GM06990 (cell line): ENCODE measurements at places on chromosomes 6 and 20.

- no peak for DNase-seq
Measured at GRCh38 chr6:165819394-165819793, 156.4 kb upstream of the PDE10A start.

- no peak for DNase-seq
Measured at GRCh38 chr6:52333840-52334200, 28.1 kb upstream of the PAQR8 start.

DNA sequence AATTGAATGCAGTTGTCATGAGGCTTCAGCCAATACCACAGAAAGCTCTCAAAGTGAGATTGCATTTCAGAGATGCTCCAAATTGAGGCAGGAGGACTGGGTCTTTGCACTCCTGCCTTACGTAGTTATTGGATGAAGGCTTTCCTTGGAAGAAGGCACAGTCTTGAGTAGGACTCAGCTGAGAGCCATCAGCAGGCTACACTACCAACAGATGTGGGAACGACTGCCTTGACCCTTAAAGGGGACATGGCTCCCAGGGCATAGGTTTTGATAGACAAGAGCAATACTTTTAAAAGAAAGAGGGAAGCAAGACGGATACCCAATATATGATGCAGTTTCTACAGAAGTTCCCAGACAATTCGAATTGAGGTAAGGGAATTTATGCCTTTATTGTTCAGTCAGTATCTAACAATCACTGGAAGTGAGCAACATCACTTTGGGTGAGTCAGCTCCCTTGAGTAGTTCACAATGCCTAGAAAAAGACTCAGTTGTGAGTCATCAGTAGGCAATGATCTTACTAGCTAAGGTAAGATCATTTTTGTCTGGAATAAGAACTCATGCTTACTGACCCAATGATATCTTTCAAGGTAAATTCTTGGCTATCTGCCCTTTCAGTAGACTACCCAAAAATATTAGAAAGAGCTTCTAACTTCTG, 390.8 kb downstream of the GJA1 start:
- DNase-seq, result no peak

DNA sequence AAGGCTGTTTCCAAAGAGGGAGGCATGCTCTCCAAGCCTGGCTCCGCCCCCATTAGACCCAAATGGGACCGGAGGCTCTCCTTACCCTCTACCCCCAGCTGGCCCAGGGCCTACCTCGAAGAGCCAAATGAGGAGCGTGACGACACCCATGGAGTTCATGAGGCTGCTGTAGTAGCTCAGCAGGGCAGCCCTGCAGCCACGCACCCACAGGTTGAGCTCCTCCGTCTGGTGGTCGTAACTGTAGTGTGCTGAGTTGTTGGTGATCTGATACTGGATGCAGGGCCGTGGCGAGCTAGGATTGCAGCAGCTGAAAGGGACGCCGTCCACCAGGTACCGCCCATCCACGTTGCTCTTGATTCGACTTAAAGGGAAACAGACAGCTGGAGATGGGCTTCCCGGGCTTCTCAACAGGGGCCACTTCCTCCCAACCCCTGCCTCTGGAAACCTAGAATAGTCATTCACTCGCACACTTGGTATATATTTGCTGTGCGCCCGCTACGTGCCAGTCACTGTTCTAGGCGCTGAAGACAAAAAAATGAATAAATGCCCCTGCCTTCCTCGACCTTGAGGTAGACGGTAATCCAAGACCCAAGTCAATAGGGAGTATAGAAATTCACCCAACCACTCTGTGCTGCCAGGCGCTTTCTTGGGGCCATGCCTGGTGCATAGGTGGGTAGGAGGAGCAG, 18.0 kb downstream of the PRPH2 start:
- DNase-seq, result no peak

DNA sequence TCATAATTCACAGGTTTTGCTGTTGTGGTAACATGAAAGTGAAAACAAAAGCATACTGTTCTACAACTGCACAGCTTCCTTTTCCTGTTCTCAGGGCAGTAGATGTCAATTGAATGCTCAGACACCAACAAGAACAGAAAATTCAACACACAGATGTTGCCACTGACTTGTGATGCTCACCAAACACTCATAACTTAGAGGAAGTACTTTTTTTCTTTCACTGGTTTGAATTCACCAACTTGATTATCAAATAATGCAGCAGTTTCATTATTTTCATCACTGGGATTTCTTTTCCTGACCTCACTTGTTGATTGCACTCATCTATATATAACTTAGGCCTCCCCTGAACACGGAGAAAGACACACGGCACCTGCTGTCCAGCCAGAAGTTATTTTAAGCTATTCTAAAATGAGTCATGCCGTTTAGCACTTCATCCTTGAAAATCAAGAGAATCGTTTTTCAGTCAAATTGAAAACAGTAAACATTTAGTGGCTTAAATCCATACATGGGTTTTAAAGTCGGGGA, 949 bp downstream of the TXLNB start:
- DNase-seq, result peak; percentile 68

- no peak for DNase-seq
Measured at GRCh38 chr6:4906293-4907276, 97.3 kb downstream of the RPP40 start.

DNA sequence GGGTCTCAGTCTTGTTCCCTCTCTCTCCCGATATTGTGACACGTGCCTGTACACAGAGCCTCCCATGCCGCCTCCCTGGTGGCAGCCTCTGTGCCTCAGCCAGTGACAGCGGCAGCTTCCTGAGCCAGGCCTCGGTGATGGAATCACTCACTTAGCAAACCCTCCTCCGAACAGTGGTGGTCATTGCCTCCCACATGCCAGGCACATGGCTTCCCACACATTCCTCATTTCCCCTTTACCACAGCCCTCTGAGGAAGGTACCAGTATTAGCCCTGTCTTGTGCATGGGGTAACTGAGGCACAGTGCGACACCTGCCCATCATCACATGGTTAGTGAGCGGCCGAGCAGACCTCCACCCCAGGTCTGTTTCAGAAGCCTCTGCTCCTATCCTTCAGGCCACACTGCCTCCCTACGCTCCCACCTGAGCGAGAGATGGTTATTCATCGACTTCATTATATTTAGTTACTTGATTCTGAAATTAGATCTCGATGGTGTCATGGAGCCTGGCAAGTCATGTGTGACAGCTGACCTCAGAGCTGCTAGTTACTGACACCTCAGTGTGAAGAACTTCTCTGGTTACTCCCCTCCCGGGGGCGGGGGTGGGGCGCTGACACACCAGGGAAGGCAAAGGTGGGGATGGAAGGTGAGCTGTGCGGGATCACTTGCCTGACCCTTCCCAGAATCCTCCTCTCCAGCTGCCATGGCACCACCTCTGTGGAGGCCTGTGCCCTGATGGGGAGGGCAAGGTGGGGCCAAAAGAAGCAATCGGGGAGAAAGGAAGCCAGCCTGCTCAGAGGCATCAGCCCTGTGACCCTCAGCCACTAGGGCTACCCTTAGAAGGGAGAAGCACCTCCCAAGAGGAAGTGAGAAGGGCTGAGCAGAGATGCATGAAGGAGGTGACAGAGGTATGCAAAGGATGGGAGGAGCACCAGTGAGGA, 17.9 kb downstream of the MDGA1 start:
- peak; percentile 88 for DNase-seq

- DNase-seq, result no peak
Measured at GRCh38 chr20:41320976-41321375, 3.4 kb upstream of the ZHX3 start.

GRCh38 chr6:73314577-73315492, 39.2 kb downstream of the DPPA5 start:
- no peak for DNase-seq

- no peak for DNase-seq
Measured at GRCh38 chr6:28587746-28588075, 62.0 kb downstream of the GPX5 start.

GRCh38 chr20:25336561-25337422, 53.8 kb downstream of the ABHD12 start:
- no peak for DNase-seq

- DNase-seq, result no peak
Measured at GRCh38 chr6:105503641-105504040, 100.8 kb upstream of the PREP start.

DNA sequence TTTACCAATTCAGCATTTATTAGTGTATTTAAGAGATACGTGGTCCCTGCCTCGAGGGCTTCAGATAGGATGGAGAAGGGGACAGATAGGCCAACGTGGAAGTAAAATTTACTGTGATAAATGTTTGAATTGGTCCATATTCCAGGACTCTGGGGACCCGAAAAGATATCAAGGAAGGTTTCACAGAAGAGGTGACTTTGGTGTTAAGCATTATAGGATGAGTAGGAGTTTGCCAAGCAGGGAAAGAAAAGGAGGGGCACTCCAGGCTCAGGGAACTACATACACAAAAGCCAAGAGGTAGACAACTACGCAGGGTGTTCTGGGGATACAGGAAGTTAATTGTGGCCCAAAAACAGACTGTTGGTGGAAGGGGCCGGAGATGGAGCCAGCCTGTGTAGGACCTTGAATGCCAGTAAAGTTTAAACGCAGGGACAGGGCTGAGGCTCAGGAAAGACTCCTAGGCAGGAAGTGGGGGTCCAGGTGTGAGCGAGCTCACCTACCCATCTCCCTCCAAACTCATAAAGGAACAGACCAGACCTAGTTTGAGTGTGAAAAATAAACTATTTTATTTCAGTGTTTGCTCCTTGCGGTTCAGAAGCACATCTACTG, 37.0 kb downstream of the TGM2 start:
- DNase-seq, result no peak

DNA sequence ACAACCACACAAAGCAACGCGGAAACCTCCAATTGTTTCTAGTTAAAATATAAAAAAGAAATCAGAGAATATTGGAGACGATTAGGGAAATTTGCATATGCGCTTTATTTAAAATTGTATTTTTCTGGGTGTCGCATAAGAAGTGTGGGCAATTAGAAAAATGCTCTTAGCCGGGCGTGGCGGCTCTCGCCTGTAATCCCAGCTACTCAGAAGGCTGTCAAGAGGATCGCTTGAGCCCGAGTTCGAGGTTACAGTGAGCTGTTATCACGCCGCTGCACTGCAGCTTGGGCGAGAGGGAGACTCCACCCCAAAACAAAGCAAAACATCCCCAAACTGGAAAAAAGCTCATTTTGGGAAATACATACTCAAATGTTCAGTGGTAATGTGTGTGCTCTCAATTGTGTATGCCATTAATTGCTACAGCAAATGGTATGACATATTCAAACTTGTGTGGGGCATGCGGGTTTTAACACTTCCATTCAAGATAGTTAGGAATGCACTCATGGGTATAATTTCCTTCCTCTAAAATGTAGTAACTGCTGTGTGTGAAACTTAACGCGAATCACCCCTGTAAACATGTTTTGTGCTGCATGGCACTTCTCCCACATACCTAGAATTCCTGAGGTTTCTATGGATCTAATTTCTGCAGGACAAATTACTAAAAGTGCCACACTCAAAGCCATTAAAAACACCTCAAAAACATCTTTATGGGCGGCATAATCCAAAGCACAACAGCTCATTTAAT, 54.7 kb upstream of the HFE start:
- no peak for DNase-seq

DNA sequence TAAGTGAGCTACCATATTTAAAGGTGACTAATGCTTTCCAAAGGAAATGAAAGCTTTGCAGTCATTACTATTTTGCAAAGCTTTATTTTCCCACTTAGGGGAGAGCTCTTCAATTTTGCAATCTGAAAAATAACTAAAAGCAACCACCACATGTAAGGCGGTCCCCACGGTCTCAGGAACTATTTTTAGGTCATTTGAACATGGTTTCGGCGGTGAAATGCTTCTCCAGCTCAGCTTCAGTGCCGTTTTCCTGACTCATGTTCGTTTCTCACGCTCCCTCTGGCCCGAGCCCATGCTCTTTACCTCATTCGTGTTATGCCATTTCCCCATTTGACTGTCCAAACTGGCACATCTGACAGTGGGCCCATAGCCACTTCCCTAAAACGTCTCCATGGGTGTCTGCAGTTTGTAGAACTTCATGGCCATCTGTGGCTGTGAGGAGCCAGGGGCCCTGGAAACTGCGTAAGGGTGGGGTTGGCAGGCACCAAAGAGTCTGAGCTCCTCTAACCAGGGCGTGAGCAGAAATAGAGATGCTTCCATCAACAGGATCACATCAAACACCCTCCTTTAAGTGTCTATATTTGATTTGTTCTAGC, 46.5 kb downstream of the ADTRP start:
- DNase-seq, result peak; percentile 80

DNA sequence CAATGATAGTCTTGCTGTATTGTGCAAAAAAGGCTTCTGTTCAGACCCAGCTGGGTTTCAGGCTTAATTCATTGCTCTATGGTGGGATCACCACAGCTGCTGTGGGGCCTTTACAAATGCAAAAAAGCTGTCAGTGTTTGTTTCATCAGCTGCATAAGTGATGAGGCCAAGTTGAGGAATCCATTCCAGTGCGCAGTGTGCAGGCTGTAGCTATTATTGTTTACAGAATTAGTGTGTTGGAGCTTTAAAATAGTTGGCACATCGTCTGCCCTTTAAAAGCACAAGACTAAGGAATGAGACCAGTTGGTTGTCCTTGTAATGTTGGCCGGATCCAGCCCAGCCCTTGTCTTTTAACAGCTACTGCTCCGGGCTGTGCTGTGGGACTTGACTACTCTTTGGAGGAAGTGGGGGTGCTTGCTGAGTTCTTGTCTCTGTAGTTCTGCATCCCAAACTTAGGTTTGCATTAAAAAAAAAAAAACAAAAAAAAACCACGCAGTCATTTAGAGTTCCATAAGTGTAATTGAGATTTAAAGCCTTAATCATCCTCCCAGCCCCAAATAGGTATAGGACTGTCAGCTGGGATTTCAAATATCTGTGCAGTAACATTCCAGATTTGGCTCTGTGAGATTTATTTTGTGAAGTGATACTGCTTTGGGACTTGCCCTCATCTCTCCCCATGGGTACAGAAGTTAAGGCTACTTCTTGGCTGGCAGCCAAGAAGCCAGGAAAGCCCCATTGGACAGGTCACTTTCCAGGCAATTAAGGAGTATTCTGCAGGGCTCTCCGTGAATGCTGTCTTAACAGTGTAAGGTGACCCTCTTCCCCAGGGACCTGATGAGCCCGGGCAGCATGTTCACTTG, 19.3 kb downstream of the JARID2 start:
- no peak for DNase-seq

- no peak for DNase-seq
Measured at GRCh38 chr6:12324099-12324498, 33.9 kb downstream of the EDN1 start.

GRCh38 chr6:137320271-137320670, 101.1 kb upstream of the IFNGR1 start:
- no peak for DNase-seq

- peak; percentile 43 for DNase-seq
Measured at GRCh38 chr6:14276667-14277404, 159.3 kb downstream of the CD83 start.

GRCh38 chr20:3494218-3494617, 23.4 kb downstream of the ATRN start:
- no peak for DNase-seq

DNA sequence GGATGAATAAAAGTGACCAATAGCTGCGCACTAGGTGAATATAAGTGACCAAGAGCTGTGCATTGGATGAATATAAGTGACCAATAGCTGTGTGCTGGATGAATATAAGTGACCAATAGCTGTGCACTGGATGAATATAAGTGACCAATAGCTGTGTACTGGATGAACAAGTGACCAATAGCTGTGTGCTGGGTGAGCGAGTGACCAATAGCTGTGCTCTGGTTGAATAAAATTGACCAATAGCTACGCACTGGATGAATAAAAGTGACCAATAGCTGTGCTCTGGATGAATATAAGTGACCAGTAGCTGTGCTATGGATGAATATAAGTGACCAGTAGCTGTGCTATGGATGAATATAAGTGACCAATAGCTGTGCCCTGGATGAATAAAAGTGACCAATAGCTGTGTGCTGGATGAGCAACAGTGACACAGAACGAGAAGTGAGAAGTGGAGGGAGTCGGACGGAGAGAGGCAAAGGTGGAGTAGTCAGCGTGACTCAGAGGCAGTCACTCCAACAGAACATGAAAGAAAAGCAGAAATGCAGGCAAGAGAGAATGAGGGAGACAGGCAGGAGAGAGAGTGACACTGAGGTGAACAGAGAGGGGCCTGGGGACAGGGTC, 38.5 kb downstream of the RBM38 start:
- DNase-seq, result no peak
